ENCODE measurements at places on chromosomes 2 and 18.

DNA sequence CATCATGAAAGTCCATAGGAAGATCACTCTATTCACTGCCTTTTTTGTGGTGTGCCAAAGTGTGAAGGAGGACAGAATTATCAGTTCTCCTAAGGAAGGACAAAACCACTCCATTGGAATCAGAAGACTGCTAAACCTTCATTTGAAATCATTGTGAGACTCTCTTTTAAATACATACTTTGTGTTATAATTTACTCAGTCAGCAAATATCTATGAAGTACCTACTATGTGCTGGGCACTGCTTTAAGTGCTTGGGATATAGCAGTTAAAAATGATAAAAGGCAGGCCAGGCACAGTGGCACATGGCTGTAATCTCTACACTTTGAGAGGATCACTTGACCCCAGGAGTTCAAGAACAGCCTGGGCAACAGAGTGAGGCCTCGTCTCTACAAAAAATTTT lies 692.3 kb downstream of the DSC3 start:
- DNase-seq = no peak

DNA sequence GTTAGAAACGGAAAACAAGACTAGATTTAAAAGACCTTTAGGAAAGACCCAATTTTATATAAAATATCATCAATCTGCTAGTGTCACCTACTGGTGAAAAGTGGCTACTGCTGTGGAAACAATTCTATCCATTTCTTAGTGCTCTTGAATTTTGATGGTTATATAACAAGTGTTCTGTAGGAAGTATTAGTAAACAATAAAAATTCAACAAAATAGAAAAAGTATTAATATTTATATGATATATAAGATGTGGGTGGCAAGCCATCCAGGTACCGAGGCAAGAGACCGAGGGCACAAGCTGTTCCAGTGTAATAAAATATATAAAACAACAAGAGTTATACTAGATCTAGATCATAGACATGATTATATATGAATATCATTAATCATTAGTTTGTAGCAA lies 6.2 kb upstream of the TMEM87B start:
- DNase-seq = peak; percentile 74

GRCh38 chr2:226691255-226691654 lies 108.4 kb downstream of the IRS1 start:
- DNase-seq = no peak

- peak; percentile 89 for DNase-seq
Measured at GRCh38 chr2:200172944-200173581, 133.4 kb upstream of the SPATS2L start.

DNA sequence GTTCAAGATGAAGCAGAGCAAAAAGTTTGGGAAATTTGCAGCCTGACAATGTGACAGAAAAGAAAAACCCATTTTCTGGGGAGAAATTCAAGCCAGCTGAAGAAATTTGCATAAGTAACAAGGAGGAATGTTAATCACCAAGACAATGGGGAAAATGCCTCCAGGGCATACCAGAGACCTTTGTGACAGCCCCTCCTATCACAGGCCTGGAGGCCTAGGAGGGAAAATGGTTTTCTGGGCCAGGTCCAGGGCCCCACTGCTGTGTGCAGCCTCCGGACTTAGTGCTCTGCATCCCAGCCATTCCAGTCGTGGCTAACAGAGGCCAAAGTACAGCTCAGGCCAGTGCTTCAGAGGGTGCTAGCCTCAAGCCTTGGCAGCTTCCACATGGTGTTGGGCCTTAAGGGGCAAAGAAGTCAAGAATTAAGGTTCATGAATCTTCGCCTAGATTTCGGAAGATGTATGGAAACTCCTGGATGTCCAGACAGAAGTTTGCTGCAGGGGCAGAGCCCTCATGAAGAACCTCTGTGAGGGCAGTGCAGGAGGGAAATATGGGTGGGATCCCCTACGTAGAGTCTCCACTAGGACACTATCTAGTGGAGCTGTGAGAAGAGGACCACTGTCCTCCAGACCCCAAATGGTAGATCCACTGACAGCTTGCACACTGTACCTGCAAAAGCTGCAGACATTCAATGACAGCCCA lies 314.1 kb upstream of the TRIB2 start:
- DNase-seq = no peak

DNA sequence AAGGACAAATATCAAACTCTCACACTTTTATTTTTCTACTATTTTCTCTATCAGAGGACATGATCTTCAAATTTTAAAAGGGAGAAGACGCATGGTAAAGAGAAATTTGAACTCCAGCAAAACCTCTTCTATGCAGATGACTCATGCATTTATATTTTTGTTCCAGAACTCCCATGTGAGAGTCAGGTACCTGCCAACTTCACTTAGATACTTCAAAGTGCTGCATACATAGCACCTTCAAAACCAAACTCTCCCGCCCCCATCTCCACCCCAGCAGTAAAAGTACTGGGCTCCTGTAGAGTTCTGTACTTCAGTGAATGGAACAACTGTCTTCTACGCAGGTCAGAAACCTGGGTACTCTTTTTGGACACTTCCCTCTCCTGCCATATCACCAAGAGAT lies 398.3 kb downstream of the TGIF1 start:
- no peak for DNase-seq

GRCh38 chr18:61581578-61582201 lies 248.5 kb downstream of the CDH20 start:
- DNase-seq = peak; percentile 88

DNA sequence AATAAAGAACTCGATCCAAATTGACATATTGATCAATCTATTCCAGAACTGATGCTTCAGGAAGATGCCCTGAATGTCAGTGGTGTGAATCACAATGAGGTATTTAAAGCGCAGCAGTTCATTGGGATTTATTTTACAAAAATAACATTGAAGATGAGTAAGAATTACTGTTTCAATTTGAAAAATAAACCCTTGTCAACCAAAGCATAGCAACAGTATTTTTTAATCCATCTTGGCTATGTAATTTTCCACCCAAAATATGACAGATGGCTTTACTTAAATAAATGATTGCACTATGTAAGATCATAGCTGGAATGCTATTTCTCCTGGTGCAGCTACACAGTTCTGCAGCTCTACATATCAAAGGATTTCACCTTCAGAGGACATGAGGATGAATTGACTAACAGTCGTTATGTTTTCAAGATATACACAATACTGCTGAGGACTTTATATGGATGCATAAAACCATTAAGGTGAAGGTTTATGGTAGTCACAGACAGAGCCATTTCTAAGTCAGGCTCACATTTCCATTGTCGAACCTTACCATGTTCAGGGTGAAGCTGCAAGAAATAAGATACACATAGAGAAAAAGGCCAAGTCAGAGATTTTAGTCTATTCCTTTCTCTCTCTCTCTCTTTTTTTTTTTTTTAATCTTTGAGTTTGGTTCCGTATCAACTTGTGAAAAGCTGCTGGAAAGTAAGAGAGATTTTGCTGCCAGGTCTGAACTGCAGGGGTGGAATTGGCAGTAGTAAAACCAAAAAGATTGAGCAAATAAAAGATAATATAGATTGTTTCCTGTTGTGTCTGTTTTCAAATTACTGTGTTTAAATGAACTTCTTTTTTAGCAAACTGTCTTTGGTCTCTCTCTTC lies 398.0 kb upstream of the CDH20 start:
- no peak for DNase-seq

- no peak for DNase-seq
Measured at GRCh38 chr18:51074605-51075004, 44.6 kb downstream of the SMAD4 start.

- no peak for DNase-seq
Measured at GRCh38 chr2:162266460-162266760, 23.2 kb upstream of the FAP start.

DNA sequence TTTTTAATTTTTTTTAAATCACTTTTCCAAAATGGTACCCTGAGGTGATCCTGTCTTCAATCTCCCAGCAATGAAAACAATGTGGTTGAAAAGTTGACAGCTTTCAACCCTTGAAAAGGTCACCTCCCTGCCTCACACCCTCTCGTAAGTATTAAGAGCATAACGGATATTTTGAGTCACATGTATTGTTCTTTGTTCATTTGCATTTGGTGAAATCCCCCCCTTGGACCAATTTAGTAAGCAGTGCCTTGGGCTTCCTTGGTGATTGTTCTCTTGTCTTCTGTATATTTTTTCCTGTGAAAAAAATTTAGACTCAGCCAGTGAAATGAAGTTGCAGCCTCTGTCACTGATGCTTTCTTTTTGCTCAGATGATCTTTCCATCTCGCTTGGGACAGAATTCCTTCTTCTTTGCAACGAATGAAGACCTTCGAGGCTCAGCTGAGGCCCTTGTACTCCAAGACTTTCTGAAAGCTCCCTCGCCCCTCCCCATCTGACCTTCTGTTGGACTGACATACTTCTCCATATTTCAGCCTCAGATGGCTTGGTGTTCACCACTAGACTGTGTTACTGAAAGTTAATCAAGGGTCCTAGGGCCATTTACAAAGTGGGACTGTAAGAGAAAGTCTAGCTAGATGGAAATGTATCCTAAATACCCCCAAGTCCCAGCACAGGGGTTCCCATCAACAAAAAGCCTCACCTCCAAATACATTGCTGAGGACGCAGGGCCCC lies 158.4 kb downstream of the BCL2 start:
- no peak for DNase-seq

DNA sequence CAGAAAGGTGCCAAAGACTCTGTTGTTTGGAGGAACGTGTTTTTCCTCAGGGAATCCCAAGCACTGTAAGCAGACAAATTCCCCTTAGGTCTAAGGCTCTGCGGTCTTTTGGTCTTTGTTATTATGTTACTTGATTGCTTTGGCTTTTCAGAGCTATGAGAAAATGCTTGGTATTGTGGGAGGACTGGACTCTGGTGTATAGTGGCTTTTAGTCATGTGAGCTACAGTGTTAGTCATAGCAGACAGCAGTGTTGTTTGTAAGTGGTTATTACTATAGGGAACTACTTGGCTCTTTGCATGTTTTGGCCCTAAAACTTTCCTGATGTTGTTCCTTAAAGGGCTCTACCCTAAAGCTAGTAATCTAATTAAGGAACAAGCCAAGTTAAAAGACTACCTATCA lies 956.2 kb upstream of the LRATD1 start:
- no peak for DNase-seq

- DNase-seq = peak; percentile 55
Measured at GRCh38 chr18:50509012-50509411, 50.9 kb upstream of the MAPK4 start.

- no peak for DNase-seq
Measured at GRCh38 chr2:137976274-137976673, 12.0 kb downstream of the HNMT start.

- DNase-seq = no peak
Measured at GRCh38 chr2:201955702-201956141, 77.9 kb upstream of the FZD7 start.

- DNase-seq = peak; percentile 95
Measured at GRCh38 chr18:52339891-52340371, at the start of gene DCC. Gene DCC (plus strand): TSS chr18:52340197. CDS start chr18:52340788, 591 bp downstream.

GRCh38 chr18:48761582-48761981 lies 189.2 kb downstream of the SMAD7 start:
- no peak for DNase-seq

GRCh38 chr2:5520463-5520972 lies 171.7 kb upstream of the SOX11 start:
- DNase-seq = peak; percentile 65

- DNase-seq = no peak
Measured at GRCh38 chr2:67256892-67257291, 140.2 kb upstream of the ETAA1 start.

DNA sequence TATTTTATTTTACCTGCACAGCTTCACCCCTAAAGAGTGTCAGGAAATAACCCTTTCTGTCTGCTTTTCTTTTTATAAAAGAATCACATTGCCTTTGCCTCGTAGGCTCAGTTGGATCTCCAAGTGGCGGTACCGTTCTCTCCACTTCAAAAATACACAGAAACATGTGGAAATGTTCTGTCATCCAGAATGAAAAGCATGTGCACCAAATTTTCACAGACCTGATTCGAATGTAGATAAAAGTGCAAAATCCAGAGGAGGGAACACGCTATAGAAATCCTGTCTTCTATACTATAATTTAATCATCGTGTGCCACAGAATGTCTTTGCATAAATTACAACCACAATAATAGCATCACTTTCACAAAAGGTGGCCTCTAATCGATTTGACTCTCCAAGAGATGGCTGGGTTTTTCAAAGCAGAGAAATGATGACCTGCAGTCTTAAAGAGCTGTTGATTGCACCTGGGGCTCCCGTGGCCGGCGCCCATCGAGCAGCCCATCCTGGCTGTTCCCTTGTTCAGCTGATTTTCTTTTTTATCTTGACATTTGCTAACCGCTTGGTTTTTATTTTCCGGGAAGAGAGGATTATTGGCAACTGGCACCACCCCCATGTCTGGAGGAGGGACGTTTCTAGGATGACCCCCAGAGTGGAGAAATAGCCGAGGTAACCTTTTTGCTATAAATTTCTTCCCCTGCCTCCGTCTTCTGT lies 290.2 kb downstream of the SOX11 start:
- peak; percentile 39 for DNase-seq

GRCh38 chr18:8930990-8931616 lies 171.4 kb upstream of the NDUFV2 start:
- DNase-seq = no peak

GRCh38 chr18:39007031-39007902 lies 1441.7 kb upstream of the CELF4 start:
- no peak for DNase-seq

DNA sequence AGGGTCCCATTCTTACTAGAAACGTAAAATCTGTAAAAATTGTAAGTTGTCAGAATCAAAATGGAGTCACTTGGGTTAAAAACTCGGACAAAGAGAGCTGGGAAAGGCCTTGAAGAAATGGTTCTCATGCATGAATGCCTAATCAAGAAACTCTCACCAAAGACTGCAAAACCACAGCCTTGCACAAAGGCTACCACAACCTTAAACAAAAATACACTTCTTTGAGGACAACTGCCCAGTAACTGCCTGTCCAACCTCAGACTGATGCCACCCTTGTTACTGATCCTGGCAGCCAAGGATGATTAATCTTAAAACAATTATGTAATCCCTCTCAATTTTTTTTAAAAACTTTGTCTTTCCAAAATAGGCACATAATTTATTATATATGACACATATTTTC lies 299.3 kb downstream of the CCDC85A start:
- DNase-seq = no peak

GRCh38 chr2:20615466-20616241 lies 35.2 kb downstream of the HS1BP3 start:
- DNase-seq = no peak

DNA sequence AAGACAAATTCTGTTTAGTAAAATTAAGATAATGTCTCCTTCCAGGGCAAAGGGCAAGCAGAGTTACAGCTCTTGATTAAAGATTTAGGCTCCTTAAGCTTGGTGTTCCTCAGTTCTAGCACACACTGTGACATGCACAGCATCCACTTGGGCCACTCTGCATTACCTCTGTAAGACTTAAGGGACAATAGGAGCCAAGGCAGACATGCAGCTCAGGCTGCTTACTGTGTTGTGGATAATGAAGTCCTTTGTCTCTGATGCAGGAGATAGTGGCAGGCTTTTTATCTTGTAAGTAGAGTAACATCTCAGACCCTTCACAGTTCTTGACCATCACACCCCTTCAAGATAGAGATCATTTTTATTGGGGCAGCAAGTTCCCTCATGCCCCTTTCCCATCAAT lies 31.2 kb downstream of the RBM45 start:
- no peak for DNase-seq

DNA sequence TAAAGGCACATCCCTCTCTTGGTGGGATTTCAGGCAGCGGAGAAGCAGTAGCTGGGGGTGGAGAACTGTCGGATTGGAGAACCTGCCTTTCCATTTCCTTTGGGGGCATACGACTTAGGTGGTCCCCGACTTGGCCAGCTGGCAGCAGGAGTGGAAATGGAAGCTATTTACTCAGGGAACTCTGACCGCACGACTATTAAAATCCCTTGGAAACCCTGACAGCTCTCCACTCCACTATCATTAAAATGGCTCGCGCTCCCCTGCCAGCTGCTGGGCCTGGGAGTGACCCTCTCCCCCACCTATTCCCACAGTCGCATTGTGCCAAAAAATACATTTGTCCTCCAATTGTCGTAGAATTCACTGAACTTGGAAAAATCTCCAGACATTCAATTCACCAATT lies 77.7 kb upstream of the APCDD1 start:
- peak; percentile 62 for DNase-seq

All from brain (organoid and tissue), 16 donors.